Neural crest cell (in vitro differentiated cells): ENCODE measurements at places on chromosomes 3 and 15.
A peak's percentile ranks its signal among the peaks of the same experiment; 100 is the strongest.

DNA sequence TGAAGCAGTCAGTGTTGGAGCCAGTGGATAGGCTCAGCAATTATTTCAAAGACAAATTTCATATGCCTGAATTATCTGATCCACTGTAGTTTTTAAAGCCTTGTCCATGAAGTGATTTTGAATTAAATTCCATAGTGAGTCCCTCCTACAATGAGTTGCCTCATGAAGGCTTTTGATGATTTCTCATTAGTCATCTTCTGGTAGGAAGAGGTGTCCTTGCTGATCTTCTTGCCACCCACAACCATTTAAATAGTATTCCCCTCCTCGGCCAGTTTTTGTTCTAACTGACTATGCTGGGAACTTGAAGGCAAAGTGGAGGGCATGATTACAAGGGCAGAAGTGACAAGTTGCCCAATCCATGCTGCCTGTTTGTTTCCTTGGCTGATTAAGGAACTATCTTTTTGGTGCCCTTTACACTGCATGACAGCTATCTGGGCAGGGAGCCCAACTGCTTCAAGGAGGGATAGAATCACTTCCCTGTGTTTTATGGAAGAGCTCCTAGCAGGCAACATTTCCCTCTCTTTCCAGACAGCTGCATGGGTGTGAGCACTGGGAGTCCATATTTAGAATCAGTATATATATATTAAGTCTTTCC lies 617.5 kb downstream of the ZPLD1 start:
- DNase-seq = no peak

- no peak for DNase-seq
Measured at GRCh38 chr3:195809796-195810454, 1.8 kb downstream of the MUC4 start.

GRCh38 chr3:12962292-12962691 lies 110.9 kb downstream of the IQSEC1 start:
- no peak for DNase-seq

- no peak for DNase-seq
Measured at GRCh38 chr15:70722266-70723121, 40.9 kb downstream of the UACA start.

DNA sequence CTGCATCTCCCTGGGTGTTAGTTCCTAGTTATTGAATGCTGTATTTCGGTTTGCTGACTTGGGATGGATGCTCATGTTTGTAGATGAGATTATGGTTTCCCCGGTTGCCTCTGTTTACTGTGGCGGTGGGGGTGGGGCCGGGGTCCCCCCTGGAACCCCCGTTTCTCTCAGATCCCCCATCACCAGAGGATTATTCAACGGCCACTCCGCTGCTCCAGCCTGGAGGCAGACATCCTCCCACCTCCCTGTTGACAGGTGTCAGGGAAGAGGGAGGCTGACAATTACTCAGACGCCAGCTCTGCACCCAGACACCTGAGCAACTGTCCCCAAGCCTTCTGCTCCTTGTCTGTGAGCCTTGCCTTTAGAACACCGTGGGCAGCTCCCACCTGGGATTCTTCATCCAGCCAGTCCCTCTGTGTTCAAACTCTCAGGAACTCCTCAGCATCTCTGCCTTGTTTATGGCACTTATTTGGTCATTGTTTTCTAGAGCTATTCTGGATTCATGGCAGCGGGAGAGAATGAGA lies 95.9 kb upstream of the PRR20G start:
- DNase-seq = no peak

- no peak for DNase-seq
Measured at GRCh38 chr3:136624894-136625815, 127.0 kb downstream of the STAG1 start.

DNA sequence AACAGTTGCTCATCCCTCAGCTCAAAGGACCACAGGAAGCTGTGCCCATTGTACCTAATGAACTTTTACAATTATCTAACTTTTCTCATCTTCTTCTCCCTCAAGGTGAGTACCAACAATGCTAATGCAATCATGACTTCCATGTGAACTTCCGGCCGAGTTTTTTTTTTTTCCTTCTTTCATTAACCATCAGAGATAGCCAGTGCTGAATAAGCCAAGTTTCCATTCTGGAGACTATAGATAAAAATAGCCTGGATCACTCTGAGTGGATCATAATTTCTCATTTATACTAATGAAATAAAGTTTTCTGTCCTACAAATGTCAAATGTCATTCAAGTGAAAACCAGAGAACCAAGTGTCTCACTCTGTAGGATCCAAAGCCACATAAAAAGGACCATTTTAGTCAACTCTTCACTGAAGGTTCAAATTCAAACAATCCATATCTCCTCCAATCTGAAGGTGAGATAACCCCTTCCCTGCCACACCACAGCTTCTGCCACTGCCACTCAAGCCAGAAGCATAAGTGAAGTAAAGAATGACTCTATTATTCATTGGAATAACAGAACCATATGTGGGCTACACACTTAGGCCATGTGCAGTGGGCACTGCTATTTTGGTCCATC lies 5.5 kb downstream of the SUMF1 start:
- no peak for DNase-seq

GRCh38 chr15:31317421-31318327 lies 9.0 kb upstream of the KLF13 start:
- no peak for DNase-seq

- no peak for DNase-seq
Measured at GRCh38 chr3:112670824-112671223, 29.9 kb upstream of the CCDC80 start.

DNA sequence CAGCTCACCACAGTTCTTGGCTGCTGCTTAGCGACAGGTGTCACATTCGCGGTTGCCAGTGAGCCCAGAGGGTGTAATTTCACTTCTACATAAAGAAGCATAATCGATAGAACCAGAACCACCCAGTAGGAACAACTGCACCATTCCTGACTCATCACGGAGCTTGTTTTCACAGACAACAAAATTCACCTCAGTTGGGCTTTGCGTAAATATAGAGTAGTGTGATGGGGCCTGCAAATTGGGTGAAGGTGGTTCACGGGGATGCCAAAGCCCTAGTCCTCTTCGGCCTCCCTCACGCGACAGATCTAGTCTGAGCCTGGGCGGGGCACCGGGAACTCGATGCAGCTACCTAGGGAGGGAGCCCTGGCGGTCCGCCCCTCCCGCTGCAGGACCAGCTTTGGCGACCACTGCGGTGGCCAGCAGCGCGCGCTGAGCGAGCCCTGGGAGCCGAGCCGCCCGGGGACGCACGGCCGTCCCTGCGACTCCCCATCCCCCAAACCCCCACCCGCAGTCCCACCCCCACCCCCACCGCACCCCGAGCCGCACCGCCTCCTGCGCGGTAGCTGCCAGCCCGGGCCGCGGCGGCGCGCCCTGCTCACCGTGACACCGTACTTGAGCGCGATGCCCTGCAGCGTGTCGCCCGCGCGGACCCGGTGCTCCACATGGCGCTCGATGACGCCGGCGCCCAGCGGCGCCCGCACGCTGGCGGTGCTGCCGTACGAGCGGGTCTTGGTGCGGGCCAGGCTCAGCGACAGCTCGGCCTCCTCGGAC lies 519 bp downstream of the LYSMD2 start:
- DNase-seq = peak; percentile 36

DNA sequence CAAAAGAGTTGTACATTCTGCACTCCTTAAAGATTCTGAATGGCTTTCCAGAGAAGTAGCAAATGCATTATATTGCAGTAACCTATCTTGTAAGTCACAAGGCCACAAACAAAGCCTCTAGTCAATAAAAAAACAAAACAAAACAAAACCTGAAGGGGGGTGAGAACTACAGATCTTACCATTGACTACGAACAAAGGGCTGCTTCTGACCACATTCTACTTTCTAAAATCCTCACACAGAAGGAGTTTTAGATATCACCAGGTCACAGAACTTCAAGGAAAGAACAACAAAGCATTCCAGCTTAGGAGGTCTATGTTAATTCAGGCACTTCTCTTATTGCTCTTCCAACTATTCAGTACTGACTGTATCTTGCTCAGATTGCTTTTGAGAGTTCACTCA lies 343.0 kb downstream of the ZBTB20 start:
- DNase-seq = no peak
